Fibroblast of skin of scalp (primary cell): ENCODE measurements at places on chromosomes 4 and X.

DNA sequence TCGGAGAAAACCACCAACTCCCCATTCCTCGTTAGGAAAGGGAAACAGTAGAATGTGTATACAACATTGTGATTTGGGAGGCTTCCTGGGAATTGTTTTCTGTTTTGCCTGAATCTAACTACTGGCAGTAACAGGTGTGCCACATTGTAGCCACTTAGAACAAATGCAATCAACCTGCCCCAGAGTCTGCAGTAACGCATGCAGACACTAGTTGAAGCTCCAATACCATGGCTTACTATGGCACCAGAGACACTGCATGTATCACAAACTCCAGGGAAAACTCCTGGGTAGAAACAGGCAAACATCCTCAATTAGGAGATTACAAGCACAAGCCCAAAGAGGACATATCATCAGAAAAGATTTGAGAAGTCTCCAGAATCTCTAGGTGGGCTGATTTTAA lies 154.2 kb upstream of the NEIL3 start:
- no peak for DNase-seq

DNA sequence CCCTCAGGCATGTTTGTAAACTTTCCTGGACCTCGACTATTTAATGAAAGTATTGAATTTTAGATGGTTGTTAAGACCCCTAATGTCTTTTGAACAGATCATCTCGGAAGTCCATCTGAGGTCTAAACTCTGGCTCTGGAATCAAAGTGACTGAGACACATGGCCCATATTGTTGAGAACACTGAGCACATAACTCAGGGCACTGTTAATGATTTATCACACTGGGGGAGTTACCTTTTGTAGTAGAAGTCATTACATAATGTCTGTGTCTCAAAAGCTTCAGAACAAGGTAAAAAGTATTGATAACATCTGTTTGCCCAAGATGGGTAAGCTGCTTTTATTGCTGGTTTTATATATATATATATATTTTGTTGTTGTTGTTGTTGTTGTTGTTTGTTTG lies 103.4 kb upstream of the HS3ST1 start:
- no peak for DNase-seq

- no peak for DNase-seq
Observed at GRCh38 chrX:56798339-56798711, 69.3 kb downstream of the NBDY start.

DNA sequence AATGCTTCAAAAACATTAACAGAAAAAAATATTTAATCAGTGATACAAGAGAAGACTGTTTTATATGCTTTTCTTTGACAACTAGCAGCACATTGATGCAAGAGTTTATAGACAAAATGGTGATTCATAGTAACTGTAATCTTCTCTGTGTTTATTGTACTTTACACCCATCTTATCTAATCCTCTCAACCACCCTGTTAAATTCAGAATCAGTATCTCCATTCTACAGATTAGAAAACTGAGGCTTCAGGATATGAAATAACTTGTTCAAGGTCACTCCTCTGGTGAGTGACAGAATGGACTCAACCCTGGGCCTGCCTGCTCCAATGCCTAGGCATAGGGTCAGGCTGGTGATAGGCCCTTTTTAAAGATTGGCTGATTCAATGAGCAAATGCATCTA lies 26.1 kb upstream of the TMEM184C start:
- no peak for DNase-seq

GRCh38 chr4:185870366-185870765 lies 58.4 kb upstream of the SORBS2 start:
- DNase-seq: no peak

DNA sequence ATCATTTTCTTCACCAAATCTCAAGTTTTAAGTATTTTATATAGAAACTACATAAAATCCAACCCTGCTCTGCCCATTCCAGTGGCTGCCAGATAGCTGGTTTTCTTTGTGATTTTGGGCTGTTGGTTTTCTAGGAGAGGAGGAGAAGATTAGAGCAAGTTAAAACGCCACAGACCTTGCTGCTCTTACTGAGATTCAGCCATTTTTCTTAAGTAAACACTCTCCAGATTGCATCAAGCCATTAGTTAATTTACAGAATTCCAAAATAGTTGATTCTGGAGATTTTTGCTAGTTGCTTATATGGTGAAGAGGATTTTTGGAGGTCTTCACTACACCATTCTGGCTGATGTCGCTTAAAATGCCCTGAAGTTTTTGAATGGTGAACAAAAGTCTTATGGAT lies 366.2 kb downstream of the MAPK10 start:
- no peak for DNase-seq

- no peak for DNase-seq
Observed at GRCh38 chr4:174626342-174627008, 104.2 kb upstream of the HPGD start.

DNA sequence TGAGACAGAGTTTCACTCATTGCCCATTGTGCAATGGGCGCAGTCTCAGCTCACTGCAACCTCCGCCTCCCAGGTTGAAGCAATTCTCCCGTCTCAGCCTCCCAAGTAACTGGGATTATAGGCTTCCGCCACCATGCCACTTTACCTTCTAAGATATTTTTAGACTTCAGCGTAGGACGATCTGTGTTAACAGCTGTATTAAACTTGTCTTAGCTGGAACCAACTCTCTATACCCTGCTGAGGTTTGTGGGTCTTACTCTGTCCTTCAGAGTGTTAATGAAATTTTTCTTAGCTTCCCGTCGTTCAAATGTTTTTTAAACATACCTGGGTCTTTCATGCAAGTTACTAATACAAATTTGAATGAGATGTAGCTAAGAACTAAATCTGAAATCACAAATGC lies 14.7 kb downstream of the TMEM165 start:
- DNase-seq: no peak

- DNase-seq: no peak
Observed at GRCh38 chr4:38620527-38621027, 43.4 kb upstream of the KLF3 start.

- DNase-seq: peak; percentile 48
Observed at GRCh38 chr4:111854494-111855087, 290.7 kb upstream of the FAM241A start.

DNA sequence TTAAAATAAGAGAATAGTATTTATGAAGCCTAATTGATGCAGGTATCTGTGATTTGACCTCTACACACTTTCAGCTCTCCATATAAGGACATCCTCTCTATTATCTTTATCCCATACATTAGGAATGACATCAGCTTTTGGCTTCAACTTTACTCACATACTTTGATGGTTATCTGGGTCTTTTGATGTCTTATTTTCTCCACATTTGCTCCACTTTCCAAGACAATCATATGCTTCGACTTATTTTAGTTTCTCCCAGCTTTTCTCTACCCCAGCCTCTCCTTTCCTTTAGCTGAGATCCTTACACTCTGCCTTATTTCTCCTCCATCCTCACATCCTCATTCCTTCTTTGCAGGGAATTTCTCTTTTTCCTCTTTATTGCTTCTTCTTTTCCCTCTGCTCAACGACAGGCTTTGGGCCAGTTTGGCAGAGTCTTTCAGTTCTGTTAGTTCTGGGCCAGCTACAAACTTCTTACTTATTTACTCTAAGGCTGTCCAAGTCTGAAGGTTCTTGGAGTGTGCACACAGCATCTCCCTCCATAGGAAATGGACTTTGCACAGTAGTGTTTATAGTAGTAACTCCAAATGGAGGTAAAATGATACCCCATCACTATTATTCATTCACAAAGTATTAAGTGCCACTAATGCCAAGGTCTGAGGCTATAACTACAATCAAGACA lies 50.5 kb downstream of the SLC4A4 start:
- peak; percentile 50 for DNase-seq

- DNase-seq: no peak
Observed at GRCh38 chr4:27176881-27177280, 316.2 kb downstream of the STIM2 start.

- no peak for DNase-seq
Observed at GRCh38 chr4:159049780-159050375, 53.0 kb upstream of the RAPGEF2 start.
